Activated naive CD8-positive, alpha-beta T cell treated with anti-CD3 and anti-CD28 coated beads, Interleukin-2, amount 10 ng/mL, durations not matched to agents 7 days and 5 days (primary cell): ENCODE measurements at places on chromosomes 5 and 9.

DNA sequence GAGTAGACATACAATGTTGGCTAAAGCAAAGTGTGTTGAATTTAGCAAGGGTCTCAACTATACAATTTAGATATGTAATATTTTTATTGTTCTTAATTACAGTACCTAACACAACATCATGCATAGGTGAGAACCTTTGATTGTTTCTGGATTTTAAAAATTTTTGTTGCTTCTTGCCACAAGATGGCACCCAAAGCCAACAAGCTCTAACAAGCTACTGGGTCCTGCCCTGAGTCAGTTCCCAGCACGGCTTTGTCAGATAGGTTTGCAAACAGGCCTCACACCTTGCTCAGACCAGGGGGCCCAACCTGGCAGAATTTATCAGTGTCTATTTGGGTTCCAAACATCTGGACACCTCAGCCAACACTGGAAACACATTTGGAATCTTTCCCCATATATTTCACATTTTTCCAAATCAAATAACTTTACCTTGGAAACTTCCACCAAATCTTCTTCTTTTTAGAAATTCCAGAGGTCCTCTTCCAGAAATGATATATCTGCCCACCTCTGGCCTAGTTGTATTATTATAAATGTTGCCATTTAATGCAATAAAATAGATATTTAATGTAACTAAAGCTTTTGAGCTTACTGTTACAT is 49.5 kb upstream of the EGFLAM start:
- DNase-seq, result no peak

GRCh38 chr5:1133510-1134201 is 21.8 kb upstream of the SLC12A7 start:
- no peak for DNase-seq

DNA sequence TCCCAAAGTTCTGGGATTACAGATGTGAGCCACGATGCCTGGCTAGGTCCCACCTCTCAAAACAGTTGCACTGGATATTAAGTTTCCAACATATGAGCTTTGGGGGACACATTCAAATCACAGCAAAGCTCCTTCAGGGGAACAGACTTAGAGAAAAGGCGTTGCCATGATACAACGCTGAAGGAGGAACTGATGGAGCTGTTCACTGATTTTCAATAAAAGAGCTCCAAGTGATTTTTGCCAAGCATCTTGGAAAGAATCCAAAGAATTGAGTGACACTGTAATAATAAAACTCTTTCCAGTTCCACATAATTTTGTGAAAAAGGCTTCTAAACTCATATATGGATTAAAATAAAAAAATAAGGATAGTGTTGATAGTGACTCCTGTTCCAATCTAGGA is 72.5 kb downstream of the CSNK1A1 start:
- DNase-seq, result no peak

- no peak for DNase-seq
Observed at GRCh38 chr9:121268598-121268850, 562 bp downstream of the GSN start.

DNA sequence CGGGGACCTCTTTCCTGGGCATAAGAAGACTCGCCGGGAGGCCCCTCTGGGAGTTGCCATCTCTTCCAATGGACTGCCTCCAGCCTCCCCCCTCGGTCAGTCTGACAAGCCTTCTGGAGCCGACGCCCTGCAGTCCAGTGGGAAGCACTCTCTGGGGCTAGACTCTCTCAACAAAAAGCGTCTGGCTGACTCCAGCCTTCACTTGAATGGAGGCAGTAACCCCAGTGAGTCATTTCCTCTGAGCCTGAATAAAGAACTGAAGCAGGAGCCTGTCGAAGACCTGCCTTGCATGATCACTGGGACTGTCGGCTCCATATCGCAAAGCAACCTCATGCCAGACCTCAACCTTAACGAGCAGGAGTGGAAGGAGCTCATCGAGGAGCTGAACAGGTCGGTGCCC is 28.4 kb upstream of the LTC4S start:
- no peak for DNase-seq

GRCh38 chr9:89532478-89532877 is 34.6 kb upstream of the SEMA4D start:
- no peak for DNase-seq

GRCh38 chr5:15023846-15024245 is 152.3 kb upstream of the ANKH start:
- DNase-seq, result no peak
